Motor neuron (in vitro differentiated cells): ENCODE measurements at places on chromosomes 7 and 10. TPM values are rescaled to one million over a fixed set of nuclear protein-coding genes. Genes with fewer than 3 reads are reported as not detected.
A peak's percentile ranks its signal among the peaks of the same experiment; 100 is the strongest.

SLC18A3 gene
- total RNA-seq, result 12.1 and 12.4 TPM in 2 replicates

DPYSL4 gene
- total RNA-seq, result 70.4 and 76.2 TPM in 2 replicates

DNA sequence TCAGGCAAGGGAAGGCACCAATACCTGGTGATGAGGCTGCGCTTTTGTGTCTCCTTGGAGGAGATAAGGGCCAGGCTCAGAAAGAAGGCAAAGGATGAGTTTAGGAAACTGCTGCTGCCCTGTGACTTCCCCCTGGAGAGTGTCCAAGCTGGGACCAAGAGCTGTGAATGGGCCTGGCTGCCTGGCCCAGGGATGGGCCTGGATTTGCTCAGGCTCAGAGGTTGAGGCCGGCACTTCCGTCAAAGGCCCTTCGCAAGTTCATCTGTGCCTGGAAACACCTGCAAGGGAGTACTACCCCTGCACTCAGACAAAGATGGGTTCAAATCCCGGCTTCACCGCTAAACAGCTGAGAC is 50.5 kb upstream of the NANOS1 start:
- ATAC-seq, result no peak

DNA sequence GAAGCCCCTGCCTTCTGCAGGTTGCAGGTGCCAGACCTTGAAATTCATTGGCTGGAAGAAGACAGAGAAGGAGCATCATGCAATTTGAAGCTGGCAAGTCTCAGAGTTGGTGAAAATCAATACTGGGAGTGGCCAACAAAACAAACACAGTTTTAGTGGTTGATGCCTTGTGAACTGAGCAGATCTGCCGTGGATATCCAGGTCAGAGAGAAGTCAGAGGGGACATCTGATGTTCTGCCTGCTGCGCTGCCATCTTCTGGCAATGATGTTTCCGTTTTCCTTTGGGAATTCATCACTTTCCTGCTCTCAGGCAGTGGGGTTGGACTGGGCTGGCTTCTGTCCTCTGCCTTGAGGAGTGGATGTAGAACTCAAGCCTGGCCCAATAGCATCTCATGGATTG is 132.0 kb downstream of the RPS24 start:
- peak; percentile 54 for ATAC-seq

DNA sequence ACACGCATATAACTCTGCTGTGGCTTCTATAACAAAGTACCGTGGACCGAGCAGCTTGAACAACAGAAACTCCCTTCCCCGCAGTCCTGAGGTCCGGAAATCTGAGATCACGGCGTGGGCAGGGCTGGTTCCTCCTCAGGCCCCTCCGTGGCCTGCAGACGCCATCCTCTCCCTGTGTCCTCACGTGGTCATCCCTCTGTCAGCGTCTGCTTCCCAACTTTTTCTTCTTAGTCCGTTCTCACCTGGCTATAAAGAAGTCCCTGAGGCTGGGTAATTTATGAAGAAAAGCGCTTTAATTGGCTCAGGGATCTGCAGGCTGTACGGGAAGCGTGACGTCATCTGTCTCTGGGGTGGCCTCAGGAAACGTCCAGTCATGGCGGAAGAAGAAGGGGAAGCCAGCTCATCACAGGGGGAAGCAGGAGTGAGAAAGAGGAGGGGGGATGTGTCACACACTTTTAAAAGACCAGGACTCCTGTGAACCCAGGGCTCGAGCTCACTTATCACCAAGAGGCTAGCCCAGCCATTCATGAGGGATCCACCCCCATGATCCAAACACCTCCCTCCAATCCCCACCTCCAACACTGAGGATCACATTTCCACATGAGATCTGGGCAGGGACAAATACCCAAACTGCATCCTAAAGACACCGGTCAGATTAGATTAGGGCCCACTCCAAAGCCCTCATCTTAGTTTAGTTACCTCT is 91.2 kb upstream of the INSIG1 start:
- peak; percentile 36 for ATAC-seq

DNA sequence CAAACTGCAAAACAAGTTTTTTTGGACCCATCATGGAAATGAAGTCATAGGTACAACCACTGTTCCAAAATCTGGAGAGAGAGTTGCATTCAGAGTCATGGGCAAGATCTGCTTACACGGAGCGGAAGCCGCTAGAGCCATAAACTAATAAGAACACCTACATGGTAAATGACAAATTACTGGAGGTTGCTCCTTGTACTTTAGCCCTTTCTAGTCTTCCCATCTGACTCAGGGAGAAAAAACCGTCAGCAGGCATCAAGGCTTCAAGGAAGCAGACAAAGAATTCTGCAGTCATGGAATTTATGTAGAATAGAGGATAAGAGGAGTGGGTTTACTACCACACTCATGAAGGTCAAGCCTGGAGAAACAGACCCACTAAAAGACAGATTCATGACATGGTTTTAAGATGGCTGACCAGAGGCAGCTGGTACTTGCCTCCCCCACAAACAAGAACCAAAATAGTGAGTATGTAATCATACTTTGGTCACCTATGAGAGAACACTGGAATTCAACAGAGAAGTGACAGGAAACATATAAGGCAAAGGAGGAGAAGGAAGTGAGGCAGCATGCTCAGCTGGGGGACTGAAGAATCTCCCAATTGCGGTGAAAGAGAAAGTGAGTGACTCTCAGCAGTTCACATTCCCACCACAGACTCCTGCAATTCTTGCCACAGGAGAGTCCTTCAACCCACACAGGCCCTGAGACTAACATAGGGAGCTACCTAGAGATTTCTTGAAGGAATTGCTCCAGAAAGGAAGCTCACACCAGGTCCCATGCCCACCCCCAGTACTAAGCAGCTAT is 42.4 kb upstream of the ASAH2 start:
- no peak for ATAC-seq

DNA sequence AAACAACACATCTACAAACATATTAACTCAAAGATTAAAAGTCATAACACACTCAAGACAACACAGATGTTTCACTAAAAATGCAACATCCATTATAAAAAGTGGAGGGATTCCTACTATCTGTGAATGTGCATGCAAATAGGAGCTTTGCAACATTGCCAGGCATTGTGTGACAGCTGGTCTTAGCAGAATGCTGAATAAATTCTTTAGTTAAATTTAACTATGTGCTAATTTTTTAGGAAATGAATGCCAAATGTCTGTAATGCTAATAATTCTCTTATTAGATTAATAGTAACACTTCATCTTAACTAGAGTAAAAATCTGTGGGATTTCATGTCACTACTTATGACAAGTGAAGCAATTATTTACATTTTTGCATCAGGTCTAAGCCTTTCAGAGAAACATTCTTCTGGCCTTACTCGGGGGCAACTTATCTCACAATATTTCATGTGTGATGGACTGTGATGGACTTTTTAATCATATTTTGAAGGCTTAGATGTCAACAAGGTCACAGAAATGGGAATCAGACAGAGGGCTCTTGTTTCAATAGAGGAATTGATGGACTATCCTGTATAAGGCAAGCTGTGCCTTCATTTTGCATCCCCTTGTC is 524.6 kb upstream of the KCND2 start:
- ATAC-seq, result peak; percentile 19

- ATAC-seq, result no peak
Measured at GRCh38 chr10:62830679-62831078, 14.5 kb upstream of the EGR2 start.
